ENCODE measurements at places on chromosomes 1 and 21. TPM values are rescaled to one million over a fixed set of nuclear protein-coding genes. Genes with fewer than 3 reads are reported as not detected.
A peak's percentile ranks its signal among the peaks of the same experiment; 100 is the strongest.

DNA sequence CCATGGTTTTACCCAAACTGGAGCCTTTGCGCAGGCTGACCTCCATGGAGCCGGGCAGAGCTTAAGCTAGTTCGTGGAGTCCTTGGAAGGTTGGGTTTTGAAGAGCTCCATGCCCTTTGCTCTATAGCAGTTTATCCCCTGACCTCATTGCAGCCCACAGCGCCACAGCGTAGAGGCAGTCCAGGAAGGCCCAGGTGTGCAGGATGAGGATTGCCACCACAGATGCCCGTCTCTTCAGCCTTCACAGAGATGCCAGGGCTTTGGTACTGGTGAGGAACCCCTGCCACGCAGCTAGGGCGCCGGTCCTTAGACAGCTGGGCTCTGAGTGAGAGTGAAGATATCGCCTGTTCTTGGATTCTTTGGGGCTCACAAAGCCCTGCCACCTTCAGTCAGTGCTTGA, 138.6 kb downstream of the PEX14 start:
- DNase-seq: no peak

- peak; percentile 34 for DNase-seq
Observed at GRCh38 chr21:37675202-37675801, 241.0 kb downstream of the KCNJ6 start.

DNA sequence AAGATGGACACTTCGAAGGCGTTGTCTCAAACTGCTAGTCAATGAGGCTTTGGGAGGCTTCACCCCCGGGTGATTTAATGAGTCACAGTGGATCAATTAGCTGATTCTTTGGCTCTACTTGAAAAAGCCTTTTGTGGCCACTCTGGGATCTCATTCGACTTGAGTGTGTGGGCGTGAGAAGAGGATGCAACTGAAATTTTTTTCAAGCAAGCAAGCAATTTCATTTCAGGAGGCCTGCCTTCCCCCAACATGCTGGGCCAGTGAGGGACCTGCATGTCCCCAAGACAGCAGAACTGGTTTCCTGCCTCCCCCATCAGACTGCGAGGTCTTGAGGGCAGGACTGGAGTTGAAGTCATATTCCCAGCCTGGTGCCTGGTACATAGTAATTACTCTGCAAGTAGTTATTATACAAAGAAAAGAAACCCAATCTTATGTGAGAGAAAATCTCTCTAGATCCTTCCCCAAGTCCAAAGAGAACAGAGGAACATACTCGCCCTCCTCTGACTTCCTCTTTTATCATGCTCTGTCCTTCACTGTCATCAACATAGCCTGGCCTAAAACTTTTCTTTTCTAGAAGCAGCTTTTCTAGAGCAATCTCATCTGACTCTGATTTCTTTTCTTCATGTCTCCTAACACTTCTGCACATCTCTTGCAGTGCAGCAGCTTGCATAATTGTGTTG, 22.7 kb downstream of the SYT6 start:
- DNase-seq: no peak

Gene PKLR
- not detected for total RNA-seq

Gene ENAH
- total RNA-seq: 19.4 TPM

DNA sequence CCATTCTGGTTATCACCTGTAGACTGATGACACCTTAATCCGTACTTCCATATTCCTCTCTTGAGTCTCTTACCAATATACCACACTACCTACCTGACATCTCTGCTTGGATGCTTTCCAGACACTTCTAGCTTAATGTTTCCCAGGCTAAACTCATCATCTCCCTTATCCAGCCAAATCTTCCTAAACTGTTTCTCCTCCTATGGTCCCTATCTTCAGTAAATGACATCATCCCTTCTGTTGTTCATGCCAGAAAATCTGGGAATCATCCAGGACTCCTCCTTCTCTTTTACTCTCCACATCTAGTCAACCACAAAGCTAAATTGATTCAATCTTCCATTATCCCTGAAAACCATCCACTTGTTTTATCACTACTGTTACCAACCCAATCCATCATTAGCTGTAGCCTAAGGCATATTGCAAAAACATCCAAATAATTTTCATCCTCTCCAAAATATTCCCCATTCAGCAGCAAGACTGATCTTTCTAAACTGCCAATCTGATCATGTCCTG, 464.1 kb upstream of the BEND5 start:
- DNase-seq: no peak

Data from HT-29 (cell line).